Naive B cell (primary cell): ENCODE measurements at places on chromosomes 5 and 9.

- H3K4me3 ChIP-seq, result peak within 1 kb of the TSS; percentile 97
- peaks cover 10% of the 10 kb centered on the region for H3K4me1 ChIP-seq
- H3K36me3 ChIP-seq, result no peaks in the 10 kb centered on the region
Observed at GRCh38 chr5:176609724-176610434, at the start of gene GPRIN1. Gene GPRIN1 (minus strand): TSS chr5:176610156. CDS start chr5:176599834, 10,322 bp downstream.

- H3K27ac ChIP-seq, result no peak overlapping the region
- H3K36me3 ChIP-seq, result no peaks in the 10 kb centered on the region
- no peaks in the 10 kb centered on the region for H3K4me1 ChIP-seq
- no peak overlapping the region for H3K4me3 ChIP-seq
Observed at GRCh38 chr9:133086894-133087293, 25.1 kb downstream of the CEL start.

DNA sequence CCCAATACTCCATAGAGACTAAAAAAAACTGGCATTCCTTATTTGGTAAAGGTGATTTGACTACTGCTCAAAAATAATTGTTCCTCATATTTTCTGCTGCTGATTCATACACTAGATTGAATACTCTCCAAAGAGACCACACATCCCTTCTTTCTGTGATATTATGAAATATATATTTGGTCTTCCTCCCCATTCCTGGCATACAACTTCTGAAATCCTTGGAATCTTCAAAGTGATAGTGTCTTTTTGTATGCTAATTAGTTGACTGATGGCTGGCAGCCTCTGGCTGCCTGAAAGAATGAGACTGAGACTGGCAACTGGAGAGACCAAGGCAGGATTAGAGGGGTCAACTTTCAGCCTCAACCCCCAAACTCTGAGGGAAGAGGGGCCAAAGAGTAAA, 348.0 kb upstream of the RFX3 start:
- H3K36me3 ChIP-seq, result no peaks in the 10 kb centered on the region
- H3K27me3 ChIP-seq, result peaks cover 13% of the 10 kb centered on the region
- no peaks in the 10 kb centered on the region for H3K4me1 ChIP-seq
- no peak overlapping the region for H3K4me3 ChIP-seq
- no peak for DNase-seq

GRCh38 chr5:31218978-31219377, 25.5 kb downstream of the CDH6 start:
- no peak for DNase-seq
- H3K4me1 ChIP-seq, result no peaks in the 10 kb centered on the region
- H3K4me3 ChIP-seq, result no peak overlapping the region
- peaks cover 7% of the 10 kb centered on the region for H3K27me3 ChIP-seq
- H3K27ac ChIP-seq, result no peak overlapping the region

DNA sequence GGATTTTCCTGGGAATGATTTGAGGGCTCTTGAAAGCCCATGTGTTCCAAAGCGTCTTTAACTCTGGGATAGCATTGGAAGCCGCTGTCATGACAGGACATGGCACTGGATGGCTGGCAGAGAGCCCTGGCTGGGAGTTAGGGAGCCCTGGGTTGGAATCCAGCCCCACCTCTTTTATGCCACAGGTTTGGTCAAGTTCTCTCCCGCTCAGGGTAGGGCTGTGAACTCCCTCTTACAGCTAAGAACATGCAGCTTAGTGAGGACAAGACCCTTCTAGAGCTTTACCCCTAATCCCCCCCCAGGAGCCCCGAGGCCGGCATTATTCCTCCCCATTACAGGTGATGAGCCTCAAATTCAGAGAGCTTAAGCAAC, 37.2 kb downstream of the OLFML2A start:
- peaks cover 10% of the 10 kb centered on the region for H3K27me3 ChIP-seq
- peaks cover 6% of the 10 kb centered on the region for H3K36me3 ChIP-seq
- no peak overlapping the region for H3K4me3 ChIP-seq
- no peaks in the 10 kb centered on the region for H3K4me1 ChIP-seq
- DNase-seq, result no peak

DNA sequence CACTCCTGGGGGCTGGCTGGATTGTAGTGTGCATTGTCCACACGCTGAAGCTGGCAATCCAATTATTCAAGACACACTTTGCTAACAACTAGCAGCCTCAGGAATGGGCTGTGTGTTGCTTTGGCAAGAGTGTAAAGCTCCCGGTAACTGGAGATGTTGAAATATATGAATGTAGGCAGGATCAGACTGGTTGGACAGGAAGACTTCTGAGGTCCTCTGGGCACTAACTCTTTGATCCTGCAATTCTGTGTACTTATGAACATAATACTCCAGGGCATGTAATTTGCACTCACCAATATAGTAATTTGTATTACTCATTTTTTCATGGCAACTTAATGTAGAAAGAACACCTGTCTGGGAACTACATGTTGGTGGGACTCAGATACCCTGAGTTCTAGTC, 106.7 kb upstream of the SLC28A3 start:
- H3K4me3 ChIP-seq, result no peak overlapping the region
- H3K27ac ChIP-seq, result no peak overlapping the region
- H3K36me3 ChIP-seq, result no peaks in the 10 kb centered on the region

DNA sequence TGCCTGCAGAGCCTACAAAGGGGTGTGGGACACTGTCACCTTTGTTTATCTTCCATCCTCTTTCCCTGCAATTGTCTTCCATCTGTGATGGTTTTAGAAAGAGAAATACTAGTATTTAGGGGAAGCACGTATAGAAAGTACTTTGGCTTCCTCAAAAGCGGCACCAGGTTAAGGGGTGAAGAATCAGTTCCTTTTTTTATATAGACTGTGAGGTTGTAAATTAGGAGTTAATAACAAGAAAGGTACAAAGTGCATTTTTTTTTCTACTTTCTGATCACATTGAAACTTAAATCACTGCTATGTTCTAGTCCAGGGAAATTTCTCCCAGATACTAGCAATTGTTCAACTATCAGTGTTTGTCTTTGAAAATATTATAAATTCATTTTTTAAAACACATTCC, 219.3 kb downstream of the CEMIP2 start:
- peaks cover 31% of the 10 kb centered on the region for H3K4me1 ChIP-seq
- no peaks in the 10 kb centered on the region for H3K36me3 ChIP-seq
- peak; percentile 63 for DNase-seq
- H3K27ac ChIP-seq, result no peak overlapping the region

DNA sequence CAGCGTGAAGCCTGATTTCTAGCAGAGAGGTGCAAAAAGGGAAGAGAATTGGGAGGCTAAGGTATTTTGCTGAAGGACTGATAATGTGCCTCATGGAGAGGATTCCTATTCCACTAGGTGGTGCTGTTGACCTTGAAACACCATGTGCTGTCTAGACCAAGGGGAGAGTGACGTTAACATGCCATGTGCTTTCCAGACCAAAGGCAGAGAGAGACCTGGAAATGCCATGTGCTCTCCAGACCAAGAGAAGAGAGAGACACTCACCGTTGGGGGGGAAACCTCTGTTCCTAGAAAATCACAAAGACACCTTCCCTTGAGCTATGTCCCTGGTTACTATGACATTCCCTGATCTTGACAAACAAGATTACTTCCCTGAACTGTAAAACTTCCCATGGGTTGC, 286.0 kb upstream of the TUSC1 start:
- no peak for DNase-seq
- H3K4me3 ChIP-seq, result no peak overlapping the region
- H3K27me3 ChIP-seq, result no peaks in the 10 kb centered on the region
- no peak overlapping the region for H3K27ac ChIP-seq
- H3K36me3 ChIP-seq, result no peaks in the 10 kb centered on the region

DNA sequence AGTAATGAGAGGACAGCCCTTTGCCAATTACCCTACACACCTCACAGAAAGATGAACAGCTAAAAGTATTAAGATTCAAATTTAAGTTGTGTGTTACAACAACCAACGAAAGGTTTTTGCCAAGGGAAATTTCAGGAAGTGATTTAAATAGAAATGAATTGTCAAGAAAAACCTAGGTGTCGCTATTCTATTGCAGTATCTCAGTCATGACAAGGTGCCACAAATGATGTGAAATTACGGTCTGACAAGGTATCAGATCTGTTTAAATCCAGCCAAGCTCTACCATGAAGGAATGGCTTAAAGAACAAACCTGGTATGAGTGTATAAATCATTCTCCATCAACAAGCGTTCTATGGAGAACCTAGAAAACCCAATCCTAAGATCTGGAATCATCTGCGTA, 189.7 kb downstream of the ATPSCKMT start:
- H3K36me3 ChIP-seq, result no peaks in the 10 kb centered on the region
- no peak overlapping the region for H3K4me3 ChIP-seq
- H3K27me3 ChIP-seq, result peaks cover 4% of the 10 kb centered on the region
- H3K4me1 ChIP-seq, result no peaks in the 10 kb centered on the region

GRCh38 chr5:133494923-133495246, 117.5 kb downstream of the FSTL4 start:
- no peak overlapping the region for H3K27ac ChIP-seq
- DNase-seq, result no peak
- H3K4me3 ChIP-seq, result no peak overlapping the region
- H3K4me1 ChIP-seq, result no peaks in the 10 kb centered on the region
- H3K27me3 ChIP-seq, result peaks cover 38% of the 10 kb centered on the region

GRCh38 chr9:131096269-131097125, at the start of gene AIF1L:
Gene AIF1L (plus strand): TSS chr9:131096531. CDS start chr9:131096630, 99 bp downstream.
- no peak for DNase-seq
- peaks cover 55% of the 10 kb centered on the region for H3K27me3 ChIP-seq
- peak within 1 kb of the TSS; percentile 64 for H3K27ac ChIP-seq
- no peaks in the 10 kb centered on the region for H3K36me3 ChIP-seq
- peak within 1 kb of the TSS; percentile 82 for H3K4me3 ChIP-seq
- H3K4me1 ChIP-seq, result peaks cover 9% of the 10 kb centered on the region

DNA sequence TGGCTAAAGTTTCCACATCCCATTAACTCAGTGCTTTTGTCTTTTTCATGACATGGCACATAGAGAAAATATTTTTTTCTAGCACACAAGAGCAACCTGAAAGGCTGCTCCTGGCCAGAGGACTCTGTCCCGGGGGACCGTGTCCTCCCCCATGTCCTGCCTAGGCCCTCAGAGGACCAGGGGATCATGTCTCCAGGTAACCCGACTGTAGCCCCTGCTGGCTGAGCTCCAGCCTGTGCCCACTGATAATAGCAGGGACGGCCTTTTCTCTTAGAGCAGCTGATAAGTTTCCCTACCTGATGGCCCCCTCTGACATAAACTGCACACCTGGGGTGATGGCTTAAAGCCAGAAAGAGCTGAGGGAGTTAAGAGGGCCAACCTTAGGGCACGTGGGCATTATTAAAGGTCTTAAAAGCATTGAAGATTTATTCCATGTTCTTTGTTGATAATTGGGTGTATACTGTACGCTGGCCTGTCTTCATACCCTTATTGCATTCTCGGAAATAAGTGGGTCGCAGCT, 5.9 kb downstream of the HDHD3 start:
- no peak overlapping the region for H3K4me3 ChIP-seq
- H3K4me1 ChIP-seq, result peaks cover 18% of the 10 kb centered on the region
- H3K27ac ChIP-seq, result no peak overlapping the region
- H3K36me3 ChIP-seq, result no peaks in the 10 kb centered on the region

GRCh38 chr5:111649516-111649915, 107.5 kb downstream of the NREP start:
- H3K27ac ChIP-seq, result no peak overlapping the region
- no peak overlapping the region for H3K4me3 ChIP-seq
- no peaks in the 10 kb centered on the region for H3K36me3 ChIP-seq
- H3K27me3 ChIP-seq, result no peaks in the 10 kb centered on the region
- H3K4me1 ChIP-seq, result no peaks in the 10 kb centered on the region

GRCh38 chr5:71456362-71456743, 902 bp downstream of the BDP1 start:
- H3K4me3 ChIP-seq, result peak overlapping the region; percentile 100
- DNase-seq, result no peak
- H3K36me3 ChIP-seq, result no peaks in the 10 kb centered on the region
- peaks cover 21% of the 10 kb centered on the region for H3K27me3 ChIP-seq
- H3K27ac ChIP-seq, result peak overlapping the region; percentile 97
- H3K4me1 ChIP-seq, result peaks cover 24% of the 10 kb centered on the region

DNA sequence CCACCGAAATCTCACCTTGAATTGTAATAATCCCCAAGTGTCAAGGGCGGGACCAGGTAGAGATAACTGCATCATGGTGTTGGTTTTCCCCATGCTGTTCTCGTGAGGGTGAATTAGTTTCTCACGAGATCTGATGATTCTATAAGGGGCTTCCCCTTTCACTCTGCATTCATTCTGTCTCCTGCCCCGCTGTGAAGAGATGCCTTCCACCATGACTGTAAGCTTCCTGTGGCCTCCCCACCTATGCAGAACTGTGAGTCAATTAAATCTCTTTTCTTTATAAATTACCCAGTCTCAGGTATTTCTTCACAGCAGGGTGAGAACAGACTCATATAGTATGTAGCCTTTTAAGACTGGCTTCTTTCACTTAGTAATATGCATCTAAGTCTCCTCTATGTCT, 128.1 kb upstream of the NR5A1 start:
- DNase-seq, result no peak
- H3K36me3 ChIP-seq, result no peaks in the 10 kb centered on the region
- H3K27ac ChIP-seq, result no peak overlapping the region
- H3K27me3 ChIP-seq, result no peaks in the 10 kb centered on the region
- no peaks in the 10 kb centered on the region for H3K4me1 ChIP-seq
- H3K4me3 ChIP-seq, result no peak overlapping the region

DNA sequence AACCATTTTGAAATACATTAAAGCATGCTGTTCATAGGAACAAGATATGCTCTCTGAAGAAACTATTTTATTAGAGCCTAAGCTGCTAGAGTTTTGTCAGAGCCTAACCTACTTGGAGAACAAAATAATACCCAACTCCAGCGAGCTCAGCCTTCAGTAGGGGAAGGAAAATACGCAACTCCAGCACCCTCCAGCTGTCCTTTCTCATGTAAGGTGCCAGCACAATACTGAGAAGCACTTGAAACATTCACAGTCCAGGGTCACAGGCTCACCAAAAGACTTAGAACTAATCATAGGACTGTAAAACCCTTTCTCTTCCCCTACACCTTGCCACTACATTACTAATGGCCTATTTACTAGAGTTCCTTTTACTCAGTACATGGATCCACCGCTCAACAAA, 18.9 kb downstream of the DPYSL3 start:
- H3K36me3 ChIP-seq, result no peaks in the 10 kb centered on the region
- DNase-seq, result no peak
- no peaks in the 10 kb centered on the region for H3K4me1 ChIP-seq
- peaks cover 14% of the 10 kb centered on the region for H3K27me3 ChIP-seq

DNA sequence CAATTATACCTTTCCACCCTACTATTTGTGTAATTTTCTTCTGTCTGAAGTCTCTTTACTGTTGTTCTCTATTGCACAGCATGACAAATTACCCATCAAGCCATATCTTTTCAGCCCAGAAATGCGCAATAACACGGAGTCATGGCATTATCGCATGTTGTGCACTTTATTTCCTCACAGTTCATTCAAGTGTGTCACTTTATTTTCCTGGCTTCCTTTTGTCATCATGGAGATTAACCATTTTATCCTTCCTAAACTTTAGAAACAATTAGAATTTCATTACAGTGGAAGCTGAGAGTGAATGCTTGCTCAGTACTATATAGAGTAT, 41.3 kb upstream of the MEF2C start:
- no peaks in the 10 kb centered on the region for H3K27me3 ChIP-seq
- no peak overlapping the region for H3K27ac ChIP-seq
- no peak overlapping the region for H3K4me3 ChIP-seq
- peaks cover 14% of the 10 kb centered on the region for H3K4me1 ChIP-seq

GRCh38 chr9:134066913-134067851, 644 bp downstream of the BRD3 start:
- H3K27ac ChIP-seq, result peak overlapping the region; percentile 73
- H3K27me3 ChIP-seq, result peaks cover 9% of the 10 kb centered on the region
- peak; percentile 30 for DNase-seq
- peak overlapping the region; percentile 85 for H3K4me3 ChIP-seq
- no peaks in the 10 kb centered on the region for H3K36me3 ChIP-seq
